Natural killer cell treated with Interleukin-12 subunit alpha and Interleukin-12 subunit beta and Interleukin-15 and Interleukin-18, amount 100 ng/mL, for 72 hours (primary cell): ENCODE measurements at places on chromosomes 4 and X. TPM values are rescaled to one million over a fixed set of nuclear protein-coding genes. Genes with fewer than 3 reads are reported as not detected.

Gene SMIM31
- total RNA-seq, result not detected

Gene IL2RG
- total RNA-seq, result 512 TPM

Gene MAGEC2
- total RNA-seq, result not detected

Gene KLHL13
- total RNA-seq, result 0.86 TPM

Gene SSX4
- total RNA-seq, result not detected

Gene P2RY10
- 10.1 TPM for total RNA-seq

Gene ALG13
- total RNA-seq, result 47.1 TPM

DNA sequence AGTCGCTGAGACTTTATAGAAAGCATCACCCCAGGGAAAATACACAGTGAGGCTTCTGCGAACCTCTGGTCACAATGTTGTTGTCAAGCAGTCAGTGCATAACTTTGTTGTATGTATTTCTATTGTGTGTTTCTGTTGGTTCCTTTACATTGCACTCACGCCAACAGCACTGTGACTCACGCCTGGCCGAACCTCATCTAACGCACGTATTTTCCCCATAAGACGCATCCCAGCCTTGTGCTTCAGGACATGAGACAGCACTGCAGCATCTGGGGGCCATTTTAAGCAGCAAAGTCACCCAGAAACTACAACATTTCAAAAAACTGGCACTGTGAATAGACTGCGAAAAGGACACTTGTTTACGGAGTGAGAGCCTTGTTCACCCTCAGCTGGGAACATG, 30.6 kb downstream of the TBL1X start:
- H3K27me3 ChIP-seq, result no peaks in the 10 kb centered on the region
- H3K27ac ChIP-seq, result no peak overlapping the region
- peaks cover 25% of the 10 kb centered on the region for H3K4me1 ChIP-seq
- DNase-seq, result no peak

DNA sequence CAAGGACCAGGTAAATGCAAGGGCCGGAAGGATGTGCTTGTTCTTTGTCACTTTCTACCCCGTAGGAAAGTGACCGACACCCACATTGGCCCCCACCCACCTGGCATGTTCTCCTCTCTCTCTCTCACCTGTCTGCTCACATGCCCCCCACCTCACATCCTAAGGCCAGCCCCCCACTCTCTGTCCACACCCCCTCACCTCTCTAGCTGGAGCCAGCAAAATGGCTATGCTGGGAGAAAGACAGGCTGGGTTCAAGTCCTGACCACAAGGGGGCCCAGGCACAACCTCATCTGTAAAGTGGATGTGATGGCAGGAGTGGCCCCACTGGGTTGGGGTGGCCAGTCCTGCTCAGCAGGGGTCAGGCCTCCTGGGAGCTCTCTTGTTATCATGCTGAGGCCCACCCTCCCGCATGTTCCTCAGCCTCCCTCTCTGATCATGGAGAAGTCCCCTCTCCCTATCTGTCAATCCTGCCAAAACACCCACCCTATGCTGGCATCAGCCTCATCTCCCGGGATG, 1.7 kb upstream of the PPP2R2C start:
- no peak overlapping the region for H3K27ac ChIP-seq
- H3K4me1 ChIP-seq, result no peaks in the 10 kb centered on the region
- no peaks in the 10 kb centered on the region for H3K36me3 ChIP-seq
- DNase-seq, result no peak
- peaks cover 53% of the 10 kb centered on the region for H3K27me3 ChIP-seq
- H3K4me3 ChIP-seq, result no peak overlapping the region

DNA sequence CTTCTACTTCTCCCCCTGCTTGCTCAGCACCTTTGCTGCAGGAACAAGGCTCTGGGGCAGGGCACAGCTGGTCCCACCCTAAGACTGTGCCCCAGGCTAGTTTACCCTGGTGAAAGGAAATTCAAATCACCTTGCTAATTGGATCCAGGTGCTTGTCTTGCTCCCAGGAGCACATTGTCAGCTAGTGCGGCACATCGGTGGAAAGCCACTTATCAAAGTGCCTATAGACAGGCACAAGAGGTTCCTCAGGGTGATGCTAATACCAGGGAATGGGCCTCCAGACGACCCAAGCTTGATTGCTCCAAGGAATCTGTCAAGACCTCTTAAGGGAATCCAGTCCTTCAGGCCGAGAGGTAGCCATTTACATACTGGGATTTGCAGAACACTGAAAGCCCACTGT, 64.5 kb upstream of the PRPS1 start:
- peaks cover 12% of the 10 kb centered on the region for H3K27me3 ChIP-seq
- no peaks in the 10 kb centered on the region for H3K4me1 ChIP-seq
- H3K27ac ChIP-seq, result no peak overlapping the region
- H3K36me3 ChIP-seq, result no peaks in the 10 kb centered on the region

GRCh38 chr4:185502386-185502785, 30.9 kb upstream of the CCDC110 start:
- no peaks in the 10 kb centered on the region for H3K36me3 ChIP-seq
- no peak overlapping the region for H3K27ac ChIP-seq
- no peaks in the 10 kb centered on the region for H3K4me1 ChIP-seq
- H3K4me3 ChIP-seq, result no peak overlapping the region
- peaks cover 13% of the 10 kb centered on the region for H3K27me3 ChIP-seq

- no peaks in the 10 kb centered on the region for H3K27me3 ChIP-seq
- no peak overlapping the region for H3K27ac ChIP-seq
- H3K4me3 ChIP-seq, result no peak overlapping the region
- DNase-seq, result no peak
These were observed 75.0 kb downstream of the FAM13A start for GRCh38 chr4:88981993-88982392.

- H3K36me3 ChIP-seq, result no peaks in the 10 kb centered on the region
- DNase-seq, result no peak
- no peak overlapping the region for H3K27ac ChIP-seq
- no peaks in the 10 kb centered on the region for H3K4me1 ChIP-seq
These were observed 153.3 kb downstream of the MID1IP1 start for GRCh38 chrX:38954520-38954919.

DNA sequence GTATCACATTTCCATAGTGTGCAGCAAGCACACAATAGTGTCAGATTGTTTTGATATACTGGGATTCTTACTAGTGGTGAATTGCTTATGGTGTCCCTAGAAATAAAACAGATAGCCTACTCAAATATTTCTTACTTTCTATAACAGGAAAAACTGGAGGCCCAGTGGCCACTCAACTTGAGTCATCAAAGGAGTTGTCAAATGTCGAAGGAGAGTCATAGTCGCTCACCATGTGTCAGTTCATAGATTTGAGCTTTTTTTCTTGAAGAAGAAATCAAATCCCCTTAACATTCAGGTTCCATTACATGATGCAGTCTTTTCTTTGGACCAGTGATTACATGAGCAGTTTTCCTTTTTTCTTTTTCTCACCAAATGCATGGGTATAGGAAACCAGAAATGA, 1271.0 kb downstream of the RAPGEF2 start:
- H3K27me3 ChIP-seq, result no peaks in the 10 kb centered on the region
- DNase-seq, result no peak
- H3K27ac ChIP-seq, result no peak overlapping the region
- H3K36me3 ChIP-seq, result no peaks in the 10 kb centered on the region
- no peaks in the 10 kb centered on the region for H3K4me1 ChIP-seq

DNA sequence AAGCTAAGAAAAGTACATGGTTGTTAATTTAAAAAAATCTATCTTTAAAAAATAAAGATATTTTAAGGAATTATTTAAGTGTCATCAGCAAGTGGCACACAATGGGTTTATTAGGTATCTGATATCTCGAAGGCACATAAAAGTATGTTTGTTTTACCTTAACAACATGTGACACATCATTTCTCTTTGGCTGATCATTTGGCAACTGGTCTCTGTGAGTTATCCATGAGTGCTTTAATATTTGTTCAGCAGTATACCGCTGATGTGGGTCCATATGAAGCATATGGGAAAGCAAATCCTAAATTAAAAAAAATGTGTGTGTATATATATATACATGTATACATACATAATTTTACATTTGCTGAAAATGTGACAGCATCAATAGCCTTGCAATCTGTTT, 123.2 kb downstream of the RPS6KA6 start:
- no peaks in the 10 kb centered on the region for H3K27me3 ChIP-seq
- H3K4me1 ChIP-seq, result no peaks in the 10 kb centered on the region
- H3K4me3 ChIP-seq, result no peak overlapping the region
- no peak for DNase-seq
- H3K27ac ChIP-seq, result no peak overlapping the region

GRCh38 chrX:150012647-150013381, 74.5 kb upstream of the EOLA2 start:
- H3K4me3 ChIP-seq, result no peak overlapping the region
- H3K36me3 ChIP-seq, result no peaks in the 10 kb centered on the region

DNA sequence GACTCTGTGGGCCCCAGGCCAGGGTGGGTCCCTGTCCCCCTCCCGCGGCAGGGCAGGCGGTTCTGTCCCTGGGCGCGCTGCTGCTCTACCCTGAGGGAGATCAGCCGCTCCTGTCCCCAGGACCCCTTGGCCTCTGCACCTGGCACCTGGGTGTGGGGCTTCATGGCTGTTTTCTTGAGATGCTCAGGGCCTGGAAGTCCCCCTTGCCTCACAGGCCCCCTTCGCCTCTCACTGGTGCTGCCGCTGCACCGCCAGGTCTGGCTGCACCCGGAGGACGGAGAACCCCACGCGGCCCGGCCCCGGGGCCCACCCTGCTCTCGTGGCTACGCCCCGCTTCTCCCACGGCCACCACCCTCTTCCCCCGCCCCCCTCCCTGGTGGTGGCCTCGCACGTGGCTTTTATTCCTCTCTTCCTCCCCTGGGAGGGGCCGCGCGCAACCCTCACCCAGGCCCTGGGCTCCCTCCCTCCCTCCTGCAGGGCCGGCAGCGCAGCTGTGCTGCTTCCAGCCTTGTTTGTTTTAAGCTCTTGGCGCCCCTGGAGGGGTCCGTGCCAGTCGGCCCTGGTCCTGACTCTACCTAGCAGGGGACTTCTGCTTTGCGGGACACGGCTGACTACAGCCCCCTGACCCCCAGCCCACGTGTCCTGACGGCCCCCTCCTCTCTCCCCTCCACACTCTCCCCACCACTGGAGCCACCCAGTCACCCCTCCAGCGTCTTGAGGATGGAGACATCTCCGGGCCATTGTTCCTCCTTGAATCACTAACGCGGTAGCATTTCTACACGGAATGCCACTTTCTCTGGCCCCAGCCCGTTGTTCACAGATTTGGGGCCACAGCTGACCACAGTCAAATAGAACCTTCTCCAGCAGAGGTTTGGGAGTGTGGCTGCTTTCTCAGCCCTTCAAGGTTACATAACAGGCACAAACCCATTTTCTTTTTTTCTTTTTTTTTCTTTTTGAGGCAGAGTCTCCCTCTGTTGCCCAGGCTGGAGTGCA, 20.6 kb upstream of the CLDN24 start:
- H3K4me1 ChIP-seq, result peaks cover 4% of the 10 kb centered on the region
- peak overlapping the region; percentile 50 for H3K4me3 ChIP-seq

DNA sequence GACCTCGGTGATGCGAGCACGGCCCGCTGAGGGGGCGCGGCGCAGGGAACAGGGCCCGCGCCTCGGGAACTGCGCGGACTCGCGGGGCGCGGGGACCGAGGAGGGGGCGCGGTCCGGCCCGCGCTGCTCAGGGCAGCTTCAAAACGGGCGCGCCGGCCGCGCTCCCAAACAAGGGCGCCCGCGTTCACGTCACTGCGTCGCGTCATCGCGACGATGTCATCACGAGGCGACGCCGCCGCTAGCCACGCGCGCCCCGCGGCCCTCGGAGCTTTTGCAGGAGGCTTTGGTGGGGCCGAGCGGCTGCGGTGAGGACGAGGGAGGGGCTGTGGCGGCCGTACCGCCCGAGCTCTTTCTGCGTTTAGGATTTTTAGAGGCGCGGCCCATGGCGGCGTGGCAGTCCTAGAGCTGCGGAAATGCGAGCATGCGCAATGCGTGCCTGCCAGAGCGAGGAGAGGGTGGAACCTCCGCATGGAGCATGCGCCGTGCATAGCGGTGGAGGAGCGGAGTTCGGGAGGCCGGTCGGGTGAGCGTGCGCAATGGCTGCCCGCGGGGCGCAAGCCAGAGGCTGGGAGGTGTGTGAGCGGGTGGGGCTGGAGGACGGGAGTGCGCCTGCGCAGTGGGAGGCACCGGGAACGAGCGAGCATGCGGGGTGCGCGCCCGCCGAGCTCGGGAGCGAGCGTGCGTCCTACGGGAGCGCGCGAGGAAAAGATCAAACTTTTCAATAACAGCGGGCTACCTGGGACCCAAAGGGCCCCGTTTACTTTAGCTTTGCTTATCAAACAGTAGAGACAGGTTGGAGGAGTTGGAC, at the start of gene PPP2R3B:
PPP2R3B (minus strand) TSS at position 140 of the 808 bp plus-strand sequence. CDS start 216 bp downstream, outside the sequence.
- DNase-seq, result peak; percentile 99
- peak within 1 kb of the TSS; percentile 97 for H3K4me3 ChIP-seq
- H3K27ac ChIP-seq, result peak within 1 kb of the TSS; percentile 96
- no peaks in the 10 kb centered on the region for H3K36me3 ChIP-seq

DNA sequence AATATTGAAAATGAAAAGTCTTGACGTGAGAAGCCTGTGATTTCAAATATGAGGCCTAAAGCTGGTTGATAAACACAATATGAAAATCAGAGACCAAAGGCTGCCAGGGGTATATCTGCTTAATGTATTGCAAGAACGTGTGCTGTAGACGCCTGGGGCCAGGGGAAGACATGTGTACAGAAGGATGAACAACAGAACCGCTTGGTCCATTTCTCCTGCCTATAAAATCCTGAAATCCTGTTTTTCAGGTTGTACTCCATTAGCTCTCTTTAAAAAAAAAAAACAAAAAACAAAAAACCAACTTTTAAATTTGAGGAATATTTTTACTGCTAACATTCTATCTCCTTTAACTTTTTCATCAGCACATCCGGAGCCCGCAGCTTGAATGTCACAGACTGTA, 109.2 kb downstream of the STOX2 start:
- no peaks in the 10 kb centered on the region for H3K27me3 ChIP-seq
- H3K4me3 ChIP-seq, result no peak overlapping the region
- H3K36me3 ChIP-seq, result no peaks in the 10 kb centered on the region
- H3K27ac ChIP-seq, result no peak overlapping the region
- DNase-seq, result no peak

DNA sequence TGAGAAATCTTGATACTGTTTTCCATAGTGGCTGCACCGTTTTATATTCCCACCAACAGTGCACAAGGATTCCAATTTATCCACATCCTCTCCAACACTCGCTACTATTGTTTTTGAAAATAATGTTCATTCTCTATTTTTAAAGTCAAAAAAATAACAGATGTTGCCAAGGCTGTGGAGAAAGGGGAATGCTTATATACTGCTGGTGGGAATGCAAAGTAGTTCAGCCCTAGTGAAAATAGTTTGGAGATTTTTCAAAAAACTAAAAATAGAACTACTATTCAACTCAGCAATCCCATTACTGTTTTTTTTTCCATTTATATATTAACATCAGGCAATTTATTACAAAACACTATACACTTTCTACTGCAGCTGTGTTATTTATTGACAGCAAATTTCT, 208.7 kb downstream of the CBLL2 start:
- H3K4me1 ChIP-seq, result no peaks in the 10 kb centered on the region
- no peaks in the 10 kb centered on the region for H3K36me3 ChIP-seq
- no peak for DNase-seq
- no peak overlapping the region for H3K27ac ChIP-seq

DNA sequence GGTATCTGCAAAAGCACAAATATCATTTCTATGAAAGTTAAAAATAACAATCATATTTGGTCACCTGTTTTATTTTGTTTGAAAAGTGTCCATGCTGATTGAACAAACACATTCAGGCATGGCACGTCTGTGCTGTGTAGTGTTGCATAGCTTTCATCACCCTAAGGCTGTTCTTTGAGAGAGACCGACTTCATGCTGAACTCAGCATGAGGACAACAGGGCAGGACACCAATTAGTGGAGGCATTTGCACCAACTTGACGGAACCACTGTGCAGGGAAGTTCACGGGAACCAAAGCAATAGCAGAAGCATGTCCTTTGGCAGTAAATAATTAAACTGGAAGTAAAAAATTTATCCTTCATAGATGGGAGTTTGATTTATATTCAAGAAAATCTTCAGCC, 158.4 kb upstream of the SLC7A11 start:
- DNase-seq, result no peak
- H3K4me3 ChIP-seq, result no peak overlapping the region
- no peaks in the 10 kb centered on the region for H3K4me1 ChIP-seq
- no peak overlapping the region for H3K27ac ChIP-seq
